ENCODE measurements at places on chromosomes 12 and 14. TPM values are rescaled to one million over a fixed set of nuclear protein-coding genes. Genes with fewer than 3 reads are reported as not detected.

GRCh38 chr12:31005256-31005943, 68.3 kb upstream of the DDX11 start:
- peak; percentile 41 for DNase-seq

GRCh38 chr12:88634008-88634407, 53.7 kb upstream of the KITLG start:
- no peak for DNase-seq

EFS gene
- 11.5 TPM for total RNA-seq

IL26 gene
- not detected for total RNA-seq

DNA sequence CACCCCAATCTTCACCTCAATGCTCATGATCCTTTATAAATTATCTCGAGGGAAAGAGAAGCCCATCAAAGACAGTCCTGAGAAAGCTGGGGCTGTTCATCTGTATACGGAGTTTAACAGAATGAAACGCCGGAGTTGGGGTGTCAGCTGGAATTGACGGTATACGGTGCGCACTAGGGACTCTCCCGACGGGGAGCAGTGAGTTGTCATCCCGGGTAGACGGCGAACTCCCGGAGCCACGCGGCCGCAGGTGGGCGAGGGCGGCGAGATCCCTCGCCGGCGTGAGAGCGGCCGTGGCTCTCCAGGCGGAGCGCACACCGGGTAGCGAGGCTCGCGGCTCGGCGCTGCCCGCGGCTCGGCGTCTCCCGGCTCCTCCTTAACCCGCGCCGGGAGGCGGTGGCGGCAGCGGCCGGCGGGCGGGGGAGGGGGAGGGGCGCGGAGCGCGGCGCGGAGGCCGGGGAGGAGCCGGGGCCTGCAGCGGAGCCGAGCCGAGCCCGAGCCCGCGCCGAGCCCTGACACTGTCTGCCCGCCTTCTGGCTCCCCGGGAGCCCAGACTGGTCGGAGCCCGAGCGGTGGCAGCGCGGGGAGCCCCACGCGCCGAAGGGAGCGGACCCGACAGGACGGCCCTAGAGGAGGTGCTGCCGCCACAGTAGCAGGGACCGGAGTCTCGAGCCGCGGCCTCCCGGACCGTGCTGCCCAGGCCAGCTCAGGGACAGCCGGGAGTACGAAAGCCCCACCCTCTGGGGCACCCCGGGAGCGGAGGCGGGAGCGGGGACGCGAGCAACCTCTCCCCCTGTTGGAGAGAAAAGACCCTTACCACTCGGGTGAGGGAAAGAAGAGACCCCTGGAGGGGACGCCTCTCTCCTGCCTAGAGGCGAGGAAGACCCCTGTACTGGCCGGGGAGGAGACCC, at the start of gene FOXJ2:
FOXJ2 (plus strand) TSS at position 475 of the 911 bp plus-strand sequence. CDS start 7,117 bp downstream, outside the sequence.
- DNase-seq = peak; percentile 86

COX8C gene
- not detected for total RNA-seq

EML1 gene
- 34.5 TPM for total RNA-seq

- no peak for DNase-seq
These were observed 48.1 kb downstream of the DAD1 start for GRCh38 chr14:22540811-22541360.

TEX52 gene
- not detected for total RNA-seq

DNA sequence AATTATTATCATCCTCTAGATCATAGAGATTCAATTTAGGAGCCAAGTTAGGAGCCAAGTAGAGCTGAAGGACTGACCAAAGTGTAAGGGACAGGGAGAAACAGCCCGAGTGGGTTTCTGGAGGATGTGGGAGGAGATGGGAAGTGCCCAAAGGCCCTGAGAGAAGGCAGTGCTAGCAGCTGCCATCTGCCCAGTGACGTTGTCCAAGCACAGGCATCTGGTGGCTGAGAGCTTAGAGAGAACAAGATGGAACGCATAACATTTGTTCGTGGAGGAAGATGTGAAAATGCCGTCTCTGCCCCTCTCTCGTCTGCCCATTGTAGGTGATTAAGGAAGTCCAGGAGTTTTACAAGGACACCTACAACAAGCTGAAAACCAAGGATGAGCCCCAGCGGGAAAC, 34.7 kb downstream of the CD9 start:
- no peak for DNase-seq

DNA sequence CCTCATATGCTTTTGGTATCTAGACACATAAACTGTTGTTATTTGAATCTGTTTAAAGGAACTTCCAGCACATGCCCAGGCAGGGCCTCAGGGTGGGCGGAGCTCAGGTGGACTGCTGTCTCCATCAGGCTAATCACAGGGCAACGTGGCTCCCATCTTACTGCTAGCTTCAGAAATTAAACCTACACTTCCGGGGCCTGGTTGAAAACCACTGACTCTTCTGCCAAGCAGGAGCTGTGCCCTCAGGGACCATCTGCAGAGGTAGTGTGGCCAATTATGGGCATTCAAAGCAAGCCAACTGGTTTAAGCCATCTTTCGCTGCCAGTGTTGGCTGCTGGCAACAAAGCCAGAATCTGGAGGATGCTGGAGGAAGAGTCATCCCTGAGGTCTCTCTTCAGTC, 97.5 kb downstream of the TMX1 start:
- DNase-seq = no peak

GRCh38 chr12:55676707-55677106, 31.0 kb downstream of the ITGA7 start:
- DNase-seq = no peak

GRCh38 chr14:61475316-61475715, 153.9 kb downstream of the PRKCH start:
- no peak for DNase-seq

- DNase-seq = no peak
These were observed 287.0 kb upstream of the FKBP4 start for GRCh38 chr12:2507814-2508213.

PYGL gene
- total RNA-seq = 65.6 TPM

PZP gene
- 2.7 TPM for total RNA-seq

- DNase-seq = peak; percentile 88
These were observed 19.6 kb downstream of the MLXIP start for GRCh38 chr12:122097927-122098756.

DNA sequence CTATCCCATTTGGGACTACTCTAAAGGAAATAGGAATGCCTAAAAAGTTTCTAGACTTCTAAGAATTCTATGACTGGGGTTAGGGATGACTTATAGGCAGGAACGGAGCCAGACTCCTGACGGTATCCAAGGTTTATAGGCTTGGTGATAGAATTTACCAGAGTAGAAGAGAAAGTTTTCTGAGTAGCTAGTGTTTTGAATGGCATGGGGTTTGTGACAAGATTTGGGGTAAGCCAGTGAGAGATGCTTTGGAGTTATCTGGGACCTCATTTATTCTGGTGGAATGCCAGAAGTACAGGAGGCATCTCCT, 444.6 kb downstream of the RAD51B start:
- DNase-seq = no peak

NOVA1 gene
- 3.4 TPM for total RNA-seq
